ENCODE measurements at places on chromosomes 16 and 17. TPM values are rescaled to one million over a fixed set of nuclear protein-coding genes. Genes with fewer than 3 reads are reported as not detected.

Gene LDHD
- 5.0 TPM for total RNA-seq

Gene SPIRE2
- 0.72 TPM for total RNA-seq

Gene CMTM1
- total RNA-seq = 2.2 TPM

Gene ZNF597
- total RNA-seq = 2.1 TPM

Data from smooth muscle cell of the pulmonary artery (primary cell).